ENCODE measurements at places on chromosomes 13 and 19.

DNA sequence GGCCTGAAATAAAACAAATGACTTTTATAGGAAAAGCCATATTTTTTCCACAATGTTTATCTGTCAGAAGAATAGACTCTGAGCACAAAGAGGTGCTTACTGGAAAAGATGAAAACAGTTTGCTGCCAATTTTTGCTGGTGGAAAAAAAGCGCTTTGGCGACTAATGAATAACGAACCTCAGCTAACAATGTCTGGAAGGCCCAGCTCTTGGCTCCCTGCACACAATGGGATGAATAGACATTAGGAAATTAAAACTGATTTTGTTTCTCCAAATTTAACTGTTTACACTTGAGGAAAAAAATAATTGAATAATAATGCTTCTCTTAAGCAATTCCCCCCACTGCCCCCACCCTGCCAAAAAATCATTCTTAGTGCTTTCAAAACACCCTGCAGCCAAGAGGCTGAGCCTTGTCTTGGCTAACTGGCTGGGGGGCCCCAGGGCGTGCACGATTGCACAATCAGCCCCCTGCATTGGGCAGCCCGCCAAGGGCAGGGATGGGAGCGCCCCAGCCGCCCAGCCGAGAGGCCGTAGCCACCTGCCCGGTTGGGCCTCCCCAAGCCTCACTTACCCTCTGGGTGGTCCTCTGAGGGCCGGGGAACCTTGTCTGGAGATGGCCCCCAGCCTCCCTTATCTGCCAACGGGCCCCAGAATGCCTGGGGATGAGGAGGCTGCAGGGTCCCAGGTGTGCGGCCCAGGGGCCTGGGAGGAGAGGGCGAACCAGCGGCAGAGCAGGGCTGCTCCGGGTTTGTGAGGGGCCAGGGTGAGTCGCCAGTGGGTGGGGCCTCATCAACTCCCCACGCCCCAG lies 16.8 kb downstream of the CEBPG start:
- DNase-seq: no peak

- DNase-seq: no peak
Measured at GRCh38 chr13:29513981-29514719, 81.3 kb downstream of the SLC7A1 start.

GRCh38 chr13:83272652-83273240 lies 609.5 kb downstream of the SLITRK1 start:
- no peak for DNase-seq

- DNase-seq: no peak
Measured at GRCh38 chr13:98405690-98406344, 171.1 kb downstream of the STK24 start.

DNA sequence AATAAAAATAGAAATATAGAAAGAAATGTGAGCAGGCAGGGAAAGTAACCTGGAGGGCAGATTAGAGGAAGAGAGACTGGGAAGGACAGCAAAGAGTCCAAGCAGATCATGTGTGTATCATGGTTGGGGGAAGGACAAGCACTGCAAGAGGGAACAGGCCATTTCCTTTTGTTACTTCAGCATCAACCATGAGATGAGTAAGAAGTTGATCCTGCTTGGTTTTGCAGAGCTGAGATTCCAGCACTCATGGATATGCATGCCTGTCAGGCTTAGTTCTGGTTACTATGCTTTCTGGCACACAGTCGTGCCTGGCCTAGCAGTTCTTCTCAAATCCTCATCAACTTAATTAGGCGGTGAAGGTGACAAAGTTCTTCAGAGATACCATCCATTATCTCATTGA lies 18.1 kb downstream of the NALCN start:
- no peak for DNase-seq

Data from cerebellar nuclear complex (tissue), 1 donor.